ENCODE measurements at places on chromosomes 2 and 18.

DNA sequence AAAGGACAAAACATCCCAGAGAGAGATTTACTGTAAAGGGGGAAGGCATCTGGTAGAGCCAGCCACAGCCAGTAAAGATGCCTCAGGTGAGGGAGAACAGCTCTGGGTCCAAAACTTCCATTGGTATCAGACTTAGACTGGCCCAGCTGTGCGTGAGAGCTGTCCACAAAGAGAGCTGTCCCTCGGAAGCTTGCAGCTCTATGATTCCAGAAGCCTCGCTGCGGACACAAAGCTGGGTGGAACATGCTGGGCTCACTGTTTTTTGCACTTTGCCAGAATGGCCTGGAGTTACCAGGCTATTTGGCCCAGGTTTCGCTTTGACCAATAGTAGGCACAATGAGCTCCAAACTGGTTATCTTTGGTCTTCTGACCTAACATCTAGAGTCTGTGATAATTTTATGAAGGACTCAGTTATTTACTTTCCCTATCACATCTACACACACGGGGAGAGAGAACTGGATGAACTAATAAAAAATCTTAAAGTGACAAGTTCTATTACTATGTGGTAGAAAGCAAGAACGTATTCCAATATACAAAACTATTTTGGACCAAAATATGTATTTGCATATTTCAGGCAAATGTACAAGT is 101.9 kb downstream of the DNER start:
- no peak for DNase-seq

DNA sequence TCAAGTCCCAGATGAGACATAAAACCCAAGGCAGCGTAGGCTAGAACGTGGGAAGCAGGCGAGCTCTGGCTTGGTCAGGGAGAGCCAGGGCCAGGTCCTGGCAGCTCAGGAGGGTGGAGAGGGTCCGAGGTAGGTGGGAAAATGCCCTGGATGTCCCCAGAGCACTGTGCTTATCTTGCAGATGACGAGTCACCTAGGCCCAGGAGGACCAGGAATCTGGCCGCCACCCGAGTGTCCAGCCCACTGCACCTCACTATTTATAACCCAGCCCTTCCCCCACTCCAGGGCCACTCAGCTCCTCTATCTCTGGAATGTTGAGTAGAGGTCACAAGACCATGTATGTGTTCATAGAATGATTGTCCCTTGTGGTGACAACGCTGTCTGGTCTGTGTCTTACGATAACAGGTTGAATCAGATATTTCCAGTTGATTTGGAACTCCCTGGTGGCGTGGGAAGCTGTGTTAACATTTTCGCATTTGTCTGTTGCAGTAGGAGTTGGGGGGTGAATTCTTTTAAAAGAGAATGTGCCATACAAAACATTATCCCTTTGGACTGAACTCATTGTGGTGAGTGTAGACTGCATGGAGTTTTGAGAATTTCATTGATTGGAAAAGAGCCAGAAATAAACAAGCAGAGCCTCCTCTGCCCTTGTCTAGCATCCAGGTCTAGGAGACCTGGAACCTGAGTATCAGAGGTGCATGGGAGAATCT is 47.5 kb downstream of the EMILIN2 start:
- DNase-seq = no peak

- peak; percentile 77 for DNase-seq
Observed at GRCh38 chr2:187574969-187575750, 20.9 kb upstream of the TFPI start.

GRCh38 chr2:110107092-110108079 is 8.2 kb downstream of the MALL start:
- no peak for DNase-seq

GRCh38 chr18:10270151-10270571 is 184.3 kb upstream of the APCDD1 start:
- DNase-seq = peak; percentile 63

- DNase-seq = no peak
Observed at GRCh38 chr18:35624146-35624545, 42.6 kb downstream of the GALNT1 start.

DNA sequence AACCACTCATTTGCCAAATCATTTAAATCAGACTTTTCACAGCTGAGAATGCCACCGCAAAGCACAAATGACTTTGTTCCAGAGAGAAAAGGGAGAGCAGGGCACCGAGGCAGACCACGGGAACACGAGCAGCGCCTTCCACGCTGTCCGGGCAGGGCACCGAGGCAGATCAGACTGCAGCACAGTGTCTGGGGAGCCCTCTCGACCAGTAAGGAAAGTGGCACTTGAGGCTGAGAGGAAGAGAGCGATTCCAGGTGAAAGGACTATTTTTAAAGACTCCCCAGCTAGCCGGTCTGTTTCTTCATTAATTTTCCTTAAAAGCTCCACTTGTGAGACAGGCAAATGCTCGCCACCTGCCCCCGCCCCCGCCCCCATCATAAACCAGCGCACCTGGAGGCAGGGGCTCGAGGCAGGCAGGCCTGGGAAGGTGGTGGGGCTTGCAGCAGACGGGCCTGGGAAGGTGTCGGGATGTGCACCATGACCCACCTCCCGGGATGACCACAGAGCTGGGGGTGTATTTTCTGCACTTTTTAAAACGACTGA is 80.9 kb upstream of the CTDP1 start:
- DNase-seq = no peak

- DNase-seq = no peak
Observed at GRCh38 chr2:203662487-203662886, 44.0 kb upstream of the CD28 start.

DNA sequence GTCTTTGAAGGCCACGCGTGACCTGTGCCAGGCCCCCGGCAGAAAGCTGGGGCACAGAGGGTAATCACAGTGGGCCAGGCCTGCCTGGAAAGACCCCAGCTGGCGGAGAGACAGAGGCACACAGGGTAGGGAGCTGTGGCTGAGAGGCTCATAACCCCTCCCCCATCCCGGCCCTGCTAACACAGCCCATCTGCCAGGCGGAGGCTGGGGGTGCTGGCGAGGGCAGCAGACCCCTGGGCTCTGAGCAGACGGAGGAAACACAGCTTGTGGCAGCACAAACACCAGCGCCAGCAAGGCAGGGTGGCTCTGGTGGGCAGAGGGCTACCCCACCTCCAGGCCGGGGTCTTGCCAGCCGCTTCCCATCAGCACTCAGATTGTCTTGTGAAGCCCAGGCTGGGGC is 19.0 kb downstream of the HS6ST1 start:
- DNase-seq = no peak

DNA sequence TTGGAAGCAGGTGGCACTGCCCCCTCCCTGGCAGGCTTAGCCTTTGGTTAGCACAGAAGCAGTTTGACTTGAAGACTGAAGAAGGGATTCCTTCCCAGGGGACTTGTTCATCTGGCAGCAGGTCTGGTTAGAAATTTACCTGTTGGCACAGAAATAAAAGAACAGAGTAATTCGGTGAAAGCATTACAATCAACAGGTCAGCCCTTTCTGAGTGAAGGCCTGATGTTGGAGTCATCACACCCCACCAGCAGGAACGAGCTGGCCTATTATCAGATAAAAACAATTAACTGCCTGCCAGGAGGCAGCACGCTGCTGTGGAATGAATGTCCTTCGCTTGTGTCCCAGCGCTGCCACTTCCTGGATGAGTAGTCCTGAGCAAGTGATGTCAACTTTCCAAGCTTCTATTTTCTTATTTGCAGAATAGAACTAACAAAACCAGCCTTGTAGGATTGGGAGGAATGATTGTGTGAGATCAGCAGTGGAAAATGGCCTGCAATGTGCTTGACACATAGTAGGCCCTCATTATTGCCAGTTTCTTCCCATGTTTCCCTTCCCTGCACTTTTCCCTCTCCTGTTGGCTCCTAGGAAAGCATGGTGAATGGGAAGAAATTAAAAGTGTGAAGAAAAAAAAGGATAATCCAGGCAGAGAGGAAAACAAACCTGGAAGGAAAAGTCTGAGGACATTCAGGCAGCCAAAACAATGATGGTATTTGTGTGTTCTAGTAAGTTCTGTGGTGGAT is 29.0 kb downstream of the LGALSL start:
- peak; percentile 78 for DNase-seq

GRCh38 chr2:129803032-129803431 is 176.4 kb upstream of the RAB6C start:
- no peak for DNase-seq

GRCh38 chr2:160491911-160492371 is 1.7 kb downstream of the RBMS1 start:
- peak; percentile 87 for DNase-seq

DNA sequence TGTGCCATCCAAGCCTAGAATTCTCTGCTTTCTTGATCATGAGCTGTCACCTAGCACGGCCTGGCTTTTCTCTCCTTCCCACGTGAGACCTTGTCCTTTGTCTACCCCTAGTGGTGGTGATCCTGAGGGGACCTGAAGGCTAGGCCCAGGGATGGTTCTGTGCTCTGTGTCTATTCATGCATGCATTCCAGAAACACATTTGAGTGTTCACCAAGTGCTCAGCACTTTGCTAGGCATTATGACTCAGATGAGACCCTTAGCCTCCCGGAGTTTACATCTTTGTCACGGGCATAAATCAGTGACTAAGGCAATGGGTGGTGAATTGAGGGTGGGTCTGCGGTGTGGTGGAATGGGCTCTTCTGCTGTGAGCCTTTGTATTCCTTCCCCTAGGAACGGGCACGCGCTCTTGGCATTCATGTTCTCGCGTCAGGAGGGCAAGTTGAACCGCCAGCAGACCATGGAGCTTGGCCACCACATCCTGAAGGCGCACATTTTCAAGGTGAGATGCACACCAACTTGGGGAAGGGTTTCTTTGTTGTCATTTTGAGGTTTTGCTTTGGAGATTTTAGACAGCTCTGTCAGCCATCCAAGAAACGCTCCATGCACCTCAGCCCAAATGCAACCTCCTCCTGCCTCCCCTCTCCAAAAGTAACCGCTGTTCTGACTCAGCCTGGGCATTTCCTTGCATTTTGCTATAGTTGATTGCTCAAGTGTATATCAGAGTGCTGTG is 100.9 kb downstream of the WDSUB1 start:
- DNase-seq = peak; percentile 60

GRCh38 chr2:198488964-198489363 is 684.6 kb downstream of the PLCL1 start:
- DNase-seq = no peak

DNA sequence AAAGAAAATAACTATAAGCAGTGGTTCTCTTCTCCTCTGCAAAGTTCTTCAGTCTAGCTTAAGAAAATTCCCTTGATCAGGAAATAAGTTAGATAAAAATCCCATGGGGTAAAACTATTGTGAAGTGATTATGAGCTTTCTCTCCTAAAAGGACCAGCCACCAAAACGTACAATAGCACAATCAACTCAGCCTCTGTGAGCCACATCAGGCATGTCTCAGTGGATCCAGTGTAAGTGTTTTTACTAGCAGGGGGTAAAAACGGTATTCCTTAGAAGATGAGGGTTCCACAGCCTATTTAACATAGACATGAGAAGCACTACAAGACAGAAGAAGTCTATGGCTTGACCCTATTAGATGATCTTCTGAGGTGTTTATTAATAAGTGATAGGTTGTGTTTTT is 503.2 kb downstream of the PIK3C3 start:
- no peak for DNase-seq

DNA sequence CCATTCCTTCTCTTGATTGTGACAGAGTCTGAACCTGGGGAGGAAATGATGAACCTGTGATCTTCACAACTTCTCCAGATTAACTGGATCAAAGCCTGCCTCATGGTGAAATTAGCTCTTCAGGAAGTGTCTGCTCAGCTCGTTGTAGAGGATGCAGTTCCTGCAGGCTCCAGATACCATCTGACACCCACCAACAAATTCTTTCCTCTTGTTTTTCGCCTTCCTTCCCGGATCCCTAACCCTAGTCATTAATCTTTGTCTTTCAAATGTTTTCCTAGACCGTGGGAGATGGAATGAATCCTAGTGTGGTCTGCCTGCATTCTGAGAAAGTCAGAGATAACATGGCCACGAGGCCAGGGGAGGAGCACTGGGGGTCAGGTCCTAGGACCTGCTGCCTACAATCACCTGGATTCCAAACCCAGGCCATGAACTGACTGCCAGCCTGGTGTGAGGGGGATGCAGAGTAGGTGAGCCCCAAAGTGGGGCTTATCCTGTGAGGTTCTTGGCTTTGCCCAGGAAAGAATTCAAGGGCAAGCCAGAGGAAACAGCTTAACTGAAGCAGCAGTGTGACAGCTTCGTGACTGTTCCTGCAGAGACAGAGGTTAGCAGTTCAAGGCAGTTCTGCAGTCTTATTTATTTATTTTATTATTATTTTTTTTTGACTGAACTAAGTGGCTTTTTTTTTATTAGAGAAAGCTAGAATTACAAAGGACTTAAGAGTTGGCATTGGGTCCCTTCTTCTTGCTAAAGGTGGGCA is 67.8 kb downstream of the DIPK1C start:
- DNase-seq = no peak
